ENCODE measurements at places on chromosomes 12 and 14. TPM values are rescaled to one million over a fixed set of nuclear protein-coding genes. Genes with fewer than 3 reads are reported as not detected.

Gene HHIPL1
- total RNA-seq, result 7.0 TPM

Gene ASB2
- total RNA-seq, result 0.23 TPM

Gene GPR33
- total RNA-seq, result not detected

Gene SSPN
- 4.7 TPM for total RNA-seq

Gene E2F7
- total RNA-seq, result 3.0 TPM

Gene SYT1
- total RNA-seq, result 22.9 TPM

Gene TSPAN8
- total RNA-seq, result 0.35 TPM

Gene SLC35F4
- total RNA-seq, result not detected

Gene SRRM4
- total RNA-seq, result not detected

Gene HCAR1
- total RNA-seq, result 0.35 TPM

Gene SLC7A7
- total RNA-seq, result 1.2 TPM

Gene TMEM119
- 6.1 TPM for total RNA-seq
